Spleen (tissue), 13 donors: ENCODE measurements at places on chromosomes 5 and 9. TPM values are rescaled to one million over a fixed set of nuclear protein-coding genes. Genes with fewer than 3 reads are reported as not detected.

DNA sequence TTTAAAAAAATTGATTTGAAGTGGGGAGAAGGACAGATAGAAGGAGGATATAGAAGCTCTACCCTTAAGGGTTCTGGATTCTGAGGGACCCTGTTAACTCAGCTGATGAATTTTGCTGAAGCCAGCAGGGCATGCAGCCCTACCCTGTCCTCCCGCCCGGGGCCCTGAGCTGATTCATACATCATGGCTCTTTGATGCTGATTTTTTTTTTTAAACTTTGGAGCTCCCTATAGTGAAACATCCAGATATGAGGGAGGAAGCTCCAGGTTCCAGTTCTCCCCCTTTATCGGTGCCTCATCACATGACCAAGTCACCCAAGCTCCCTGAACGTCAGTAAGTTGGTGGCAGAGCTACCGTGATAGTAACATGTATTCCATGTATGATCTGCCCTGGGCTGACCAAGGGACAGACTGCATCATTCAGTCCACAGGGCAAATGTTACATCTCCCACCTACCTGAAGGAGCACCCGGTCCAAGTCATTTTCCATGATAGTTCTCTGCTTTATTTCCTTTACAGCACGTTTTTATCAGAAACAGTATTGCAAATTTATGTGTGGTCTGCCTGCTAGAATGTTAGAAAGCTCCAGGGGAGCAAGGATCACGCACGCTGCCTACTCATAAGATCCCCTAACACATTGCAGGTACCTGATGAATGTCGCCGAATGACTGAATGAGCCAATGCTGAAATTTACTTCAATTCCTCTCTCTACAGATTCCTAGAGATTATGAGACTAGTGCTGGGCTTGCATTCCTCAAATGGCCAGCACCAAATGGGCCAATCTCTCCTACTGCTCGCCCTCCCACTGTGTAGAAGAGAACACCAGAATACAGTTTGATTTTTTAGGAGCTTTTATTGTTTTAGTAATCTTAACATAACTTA lies 25.9 kb downstream of the SPARC start:
- no peak overlapping the region for H3K4me3 ChIP-seq
- DNase-seq: no peak
- no peaks in the 10 kb centered on the region for H3K36me3 ChIP-seq
- peaks cover 38% of the 10 kb centered on the region for H3K4me1 ChIP-seq
- H3K27ac ChIP-seq: no peak overlapping the region

- peaks cover 5% of the 10 kb centered on the region for H3K4me1 ChIP-seq
- peaks cover 8% of the 10 kb centered on the region for H3K27me3 ChIP-seq
- no peaks in the 10 kb centered on the region for H3K36me3 ChIP-seq
Observed at GRCh38 chr5:36689225-36689624, 82.8 kb downstream of the SLC1A3 start.

DNA sequence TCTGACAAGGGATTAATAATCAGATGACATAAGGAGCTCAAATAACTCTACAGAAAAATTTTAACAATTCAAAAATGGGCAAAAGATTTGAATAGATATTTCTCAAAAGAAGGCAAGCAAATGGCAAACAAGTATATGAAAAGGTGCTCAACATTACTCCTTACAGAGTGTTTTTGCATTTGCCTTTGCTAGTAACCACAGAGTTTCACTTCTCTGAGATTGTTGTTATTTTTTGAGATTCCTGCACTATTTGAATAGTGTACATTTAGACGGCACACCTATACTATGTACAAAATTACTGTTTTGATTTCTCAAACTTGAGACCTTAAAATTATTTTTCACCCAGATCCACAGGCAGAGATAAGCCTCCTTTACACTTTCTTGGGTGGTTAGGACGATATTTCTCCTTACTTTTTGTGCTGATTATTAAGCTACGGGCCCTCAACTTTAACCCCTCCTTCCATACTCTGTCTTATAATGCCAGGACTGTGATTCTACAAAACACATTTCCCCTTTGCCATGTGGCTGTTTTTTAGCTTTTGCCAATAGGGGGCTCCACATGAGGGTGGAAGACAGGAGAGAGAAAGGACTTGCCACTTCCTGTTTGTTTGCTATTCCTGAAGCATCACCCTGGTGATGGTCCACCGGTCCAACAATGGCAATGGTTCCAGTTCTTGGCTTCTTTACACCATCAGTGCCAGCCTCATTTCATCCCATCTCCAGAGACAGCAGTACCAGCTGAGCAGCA lies 65.0 kb upstream of the DAP start:
- DNase-seq: no peak
- H3K36me3 ChIP-seq: no peaks in the 10 kb centered on the region
- no peaks in the 10 kb centered on the region for H3K27me3 ChIP-seq
- no peak overlapping the region for H3K4me3 ChIP-seq
- no peak overlapping the region for H3K27ac ChIP-seq

The ALDOB gene
- 0.83 TPM for polyA plus RNA-seq

The CAVIN4 gene
- 0.09 TPM for polyA plus RNA-seq
